ENCODE measurements at places on chromosomes 7 and 10.

- DNase-seq = no peak
These were observed 588.9 kb downstream of the POM121L12 start for GRCh38 chr7:53624356-53624755.

DNA sequence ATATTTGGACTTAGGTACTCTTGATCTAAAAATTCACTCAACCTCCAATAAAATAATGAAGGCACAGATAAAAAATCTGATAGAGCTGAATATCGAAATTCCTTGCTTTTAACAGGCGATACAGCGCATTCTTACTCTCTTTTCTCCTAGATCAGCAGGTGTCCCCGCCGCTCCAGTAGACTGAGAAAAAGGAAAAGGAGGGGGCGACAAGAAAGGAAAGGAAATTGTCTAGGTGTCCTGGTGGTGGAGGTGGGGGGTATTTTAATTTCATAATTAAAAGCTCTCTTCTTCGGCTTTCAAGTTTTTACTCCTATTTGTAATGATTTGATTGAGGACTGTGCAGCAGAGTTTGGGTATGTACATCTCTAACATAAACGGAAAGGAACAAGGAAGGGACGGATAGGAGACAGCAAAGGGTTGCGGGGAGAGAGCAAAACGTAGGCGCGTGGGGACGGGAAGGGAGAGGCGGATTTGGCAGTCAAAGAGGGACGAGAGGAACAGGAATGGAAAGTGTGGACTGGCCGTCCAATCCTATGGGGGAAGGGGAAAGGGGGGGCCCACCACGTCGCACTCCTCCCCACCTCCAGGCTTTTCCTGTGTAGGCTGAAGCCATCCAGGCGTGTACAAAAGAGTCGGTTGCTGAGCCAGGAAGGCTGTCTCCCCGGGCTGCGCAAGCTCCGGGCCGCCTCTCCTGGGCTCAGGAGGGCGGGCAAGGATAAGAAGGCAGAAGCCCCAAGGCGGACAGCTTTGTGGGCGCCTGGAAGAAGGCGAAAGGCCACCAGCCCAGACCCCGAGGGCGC lies 875 bp upstream of the HECTD2 start:
- peak; percentile 15 for DNase-seq

GRCh38 chr10:44382131-44382858 lies 2.6 kb downstream of the CXCL12 start:
- no peak for DNase-seq

DNA sequence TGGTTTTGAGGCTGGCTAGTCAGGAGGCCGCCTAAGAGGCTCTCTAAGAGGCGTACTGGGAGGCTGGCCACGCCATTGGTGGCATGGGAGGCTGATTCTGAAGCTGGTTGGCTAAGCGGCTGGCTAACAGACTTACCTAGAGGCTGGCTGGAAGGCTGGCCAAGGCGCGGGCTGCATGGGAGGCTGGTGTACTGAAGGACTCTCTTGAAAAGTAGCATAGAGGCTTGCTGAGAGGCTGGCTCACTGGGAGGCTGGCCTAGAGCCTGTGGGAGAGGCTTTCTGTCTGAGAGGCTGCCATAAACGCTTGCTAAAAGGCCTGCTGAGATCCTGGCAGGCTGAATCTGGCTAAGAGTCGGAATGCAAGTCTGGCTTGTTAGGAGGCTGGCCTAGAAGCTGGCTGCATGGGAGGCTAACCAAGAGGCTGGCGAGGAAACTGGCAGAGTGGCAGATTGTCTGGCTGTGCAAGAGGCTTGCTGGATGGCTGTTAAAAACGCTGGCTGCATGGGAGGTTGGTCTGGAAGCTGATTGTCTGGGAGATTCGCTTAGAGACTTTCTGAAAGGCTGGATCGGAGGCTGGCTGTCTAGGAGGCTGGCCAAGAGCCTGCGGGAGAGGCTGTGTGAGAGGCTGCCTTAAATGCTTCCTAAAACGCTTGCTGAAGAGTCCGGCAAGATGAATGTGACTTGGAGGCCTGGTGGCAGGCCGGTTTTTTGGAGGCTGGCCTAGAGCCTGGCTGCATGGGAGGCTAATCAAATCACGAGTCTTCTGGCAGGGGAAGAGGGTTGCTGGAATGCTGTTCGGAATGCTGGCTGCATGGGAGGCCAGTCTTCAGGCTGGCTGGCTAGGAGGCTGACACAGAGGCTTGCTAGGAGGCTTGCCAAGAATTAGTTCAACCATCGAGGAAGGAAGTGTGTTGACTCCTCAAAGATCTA lies 134.2 kb downstream of the OR13A1 start:
- DNase-seq = no peak

DNA sequence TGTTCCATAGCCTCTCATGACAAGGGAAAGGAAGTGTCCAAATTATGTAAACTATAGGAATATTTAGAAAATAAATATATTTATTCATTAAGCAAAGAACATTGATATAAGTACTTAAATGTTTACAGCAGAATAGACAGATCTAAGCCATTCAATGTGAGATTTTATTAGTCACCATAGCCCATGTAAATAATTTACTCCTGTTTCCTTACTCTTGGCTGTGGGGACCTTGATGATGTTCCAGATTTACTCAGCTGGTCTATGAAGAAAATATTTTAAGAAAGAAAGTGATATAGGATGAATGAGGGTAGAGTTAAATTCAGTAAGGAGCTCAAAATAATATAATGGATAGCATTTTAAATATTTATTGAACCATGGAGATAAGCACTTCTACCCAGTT lies 442.6 kb upstream of the KLF6 start:
- DNase-seq = no peak

- DNase-seq = no peak
These were observed 24.0 kb upstream of the PAPSS2 start for GRCh38 chr10:87635498-87636312.

DNA sequence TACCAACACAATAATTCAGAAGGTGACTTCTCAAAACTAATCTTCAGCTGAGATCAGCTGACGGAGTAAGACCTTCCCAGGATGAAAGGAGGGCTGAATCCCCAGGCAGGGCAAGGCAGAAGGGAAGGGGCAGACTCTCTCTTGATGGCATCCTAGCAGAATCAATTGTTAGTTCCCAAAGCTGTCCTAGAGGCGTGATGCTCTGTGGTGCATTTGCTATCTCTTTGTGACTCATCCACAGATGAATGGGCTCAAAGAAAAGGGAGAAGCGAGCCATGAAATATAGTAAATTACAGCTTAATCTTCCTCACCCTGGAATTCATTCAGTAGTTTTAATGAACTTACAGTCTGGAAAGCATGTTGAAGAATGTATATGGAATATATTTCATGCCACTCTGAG lies 37.2 kb downstream of the PDE1C start:
- DNase-seq = no peak

DNA sequence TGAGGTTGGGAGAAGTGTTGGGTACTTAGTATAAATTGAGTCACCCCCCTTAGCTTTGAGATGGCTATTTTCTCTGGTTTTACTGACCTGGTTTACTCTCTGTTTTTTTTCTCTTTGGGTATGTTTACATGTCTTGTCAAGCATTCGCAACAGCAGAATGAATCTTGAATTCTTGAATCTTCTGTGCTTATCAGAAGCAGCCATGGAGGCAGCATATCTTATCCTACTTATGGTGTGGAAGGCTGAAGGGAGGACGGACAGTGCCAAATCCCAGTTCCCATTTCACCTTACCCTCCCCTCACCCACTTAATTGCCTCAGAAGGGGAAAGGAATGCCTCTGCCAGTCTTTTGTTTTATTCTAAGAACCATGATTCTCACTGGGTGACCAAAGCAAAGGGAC lies 3.7 kb downstream of the SND1 start:
- no peak for DNase-seq

DNA sequence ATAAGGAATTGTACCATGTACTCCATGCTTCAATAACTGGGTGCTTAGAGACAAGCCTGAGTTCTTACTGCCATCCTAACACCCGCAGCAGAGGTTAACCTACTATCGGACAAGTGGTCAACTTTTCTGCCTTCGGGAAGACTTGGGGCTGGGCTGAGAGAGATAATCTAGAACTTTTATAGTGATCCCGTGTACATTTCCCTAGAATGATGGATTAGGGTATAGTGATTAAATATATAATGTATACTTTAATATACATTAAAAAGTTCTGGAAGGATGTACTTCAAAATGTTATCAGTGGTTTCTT lies 12.2 kb upstream of the HNRNPF start:
- DNase-seq = no peak

GRCh38 chr10:22658745-22659410 lies 55.5 kb downstream of the PIP4K2A start:
- no peak for DNase-seq

GRCh38 chr7:27863880-27864279 lies 123.9 kb downstream of the TAX1BP1 start:
- DNase-seq = no peak

DNA sequence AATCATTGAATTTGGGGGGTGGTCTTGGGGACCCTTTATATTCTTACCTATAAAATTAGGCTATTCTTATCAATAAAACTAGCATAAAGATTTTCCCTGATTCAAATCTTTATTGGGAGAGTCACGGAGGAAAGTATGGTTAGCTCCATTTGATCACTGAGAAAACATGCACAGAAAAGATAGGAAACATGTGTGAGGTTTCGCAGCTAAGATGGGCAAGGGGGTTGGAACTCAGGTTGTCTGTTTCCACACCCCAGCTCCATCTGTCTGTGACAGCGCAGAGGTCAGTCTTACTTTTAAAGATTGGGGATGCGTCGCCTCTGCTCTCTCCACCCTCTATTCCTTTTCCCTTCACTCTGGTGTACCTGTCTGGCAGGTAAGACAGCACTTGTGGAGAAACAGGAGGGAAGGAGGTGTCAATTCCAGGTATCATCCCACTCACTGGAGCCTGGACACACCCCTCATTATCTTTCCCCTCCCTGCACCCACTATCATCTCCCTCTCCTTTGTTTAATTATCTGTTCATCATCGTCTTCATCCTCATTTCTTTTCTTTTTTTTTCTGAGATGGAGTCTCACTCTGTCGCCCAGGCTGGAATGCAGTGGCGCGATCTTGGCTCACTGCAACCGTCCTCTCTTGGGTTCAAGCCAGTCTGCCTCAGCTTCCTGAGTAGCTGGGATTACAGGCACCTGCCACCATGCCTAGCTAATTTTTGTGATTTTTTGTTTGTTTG lies 2.4 kb upstream of the DENND10 start:
- no peak for DNase-seq

DNA sequence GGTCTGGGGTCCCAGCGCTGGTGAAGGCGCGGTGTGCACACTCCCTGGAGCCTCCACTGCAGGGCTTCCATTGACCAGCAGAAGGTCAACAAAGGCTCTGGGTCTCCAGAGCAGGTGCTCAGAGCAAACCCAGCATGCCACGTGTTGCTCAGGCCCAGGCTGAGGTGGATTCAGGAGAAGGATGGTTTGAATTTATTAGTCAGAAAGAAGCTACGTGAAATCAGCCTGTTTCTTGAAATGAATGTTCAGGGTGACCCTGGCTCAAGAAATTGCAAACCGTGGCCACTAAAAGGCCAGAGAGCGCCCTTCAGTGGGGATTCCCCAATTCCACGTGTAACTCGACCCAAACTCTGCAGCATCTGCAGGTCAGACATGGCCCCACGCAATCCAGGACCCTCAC lies 82.7 kb upstream of the PFKP start:
- no peak for DNase-seq

- no peak for DNase-seq
These were observed 2.9 kb downstream of the AQP1 start for GRCh38 chr7:30914596-30914995.

DNA sequence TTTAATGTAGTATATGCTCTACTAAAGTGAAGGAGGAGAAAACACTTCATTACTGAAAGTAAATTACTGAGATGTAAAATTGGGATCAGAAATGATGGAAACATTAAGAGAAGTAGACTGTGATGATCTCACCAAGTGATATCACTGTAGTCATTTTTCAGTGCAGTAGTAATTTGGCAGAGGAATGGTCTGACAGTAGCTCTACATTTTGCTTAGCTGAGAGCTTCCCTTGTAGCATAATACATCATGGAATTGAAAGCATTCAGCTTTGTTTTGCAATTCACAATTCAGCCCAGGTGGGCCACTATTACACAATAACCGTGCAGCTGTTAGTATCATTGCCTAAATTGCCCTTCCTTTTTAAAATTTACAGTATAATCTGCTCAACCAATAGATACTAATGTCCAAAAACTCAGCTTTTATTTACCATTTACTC lies 19.4 kb upstream of the CABCOCO1 start:
- DNase-seq = no peak

DNA sequence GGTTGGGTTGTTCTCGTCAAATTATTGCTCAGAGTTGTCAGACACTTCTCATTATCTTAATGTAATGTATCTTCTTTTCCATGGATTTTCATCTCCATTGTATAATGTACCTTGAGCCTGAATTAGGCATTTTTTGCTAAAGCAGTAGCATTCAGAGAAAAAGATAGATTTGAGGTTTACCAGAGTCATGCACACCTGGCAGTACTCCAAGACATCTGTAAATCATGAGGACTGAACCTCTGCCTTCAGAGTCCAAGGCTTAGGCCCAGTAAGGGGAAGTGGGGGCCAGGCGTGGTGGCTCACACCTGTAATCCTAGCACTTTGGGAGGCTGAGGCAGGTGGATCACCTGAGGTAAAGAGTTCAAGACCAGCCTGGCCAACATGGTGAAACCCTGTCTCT lies 624.3 kb upstream of the MBL2 start:
- DNase-seq = no peak

DNA sequence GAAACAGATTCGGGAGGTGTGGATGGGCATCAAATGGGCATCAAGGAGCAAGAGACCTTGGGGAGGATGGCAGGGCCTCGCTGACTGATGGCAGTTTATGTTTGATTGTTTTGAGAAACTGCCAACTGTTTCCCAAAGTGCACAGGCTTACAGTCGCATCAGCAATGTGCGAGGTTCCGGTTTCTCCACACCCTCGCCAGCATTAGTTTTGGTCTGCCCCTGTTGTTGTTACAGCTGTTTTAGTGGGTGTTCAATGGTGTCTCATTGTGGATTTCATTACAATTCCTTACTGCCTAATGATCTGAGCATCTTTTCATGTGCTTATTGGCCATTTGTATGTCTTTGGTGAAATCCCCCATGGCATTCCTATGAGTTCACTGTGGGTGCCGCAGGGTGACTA lies 24.4 kb downstream of the AKR1E2 start:
- no peak for DNase-seq

- no peak for DNase-seq
These were observed 115.8 kb upstream of the SORCS1 start for GRCh38 chr10:107280293-107280692.

- no peak for DNase-seq
These were observed 144.0 kb upstream of the ITGB1 start for GRCh38 chr10:33102071-33102470.

- no peak for DNase-seq
These were observed 64.2 kb upstream of the DDC start for GRCh38 chr7:50629238-50629901.

GRCh38 chr10:67804395-67804678 lies 33.7 kb downstream of the DNAJC12 start:
- DNase-seq = no peak

GRCh38 chr7:93985101-93985500 lies 19.1 kb downstream of the BET1 start:
- DNase-seq = no peak

DNA sequence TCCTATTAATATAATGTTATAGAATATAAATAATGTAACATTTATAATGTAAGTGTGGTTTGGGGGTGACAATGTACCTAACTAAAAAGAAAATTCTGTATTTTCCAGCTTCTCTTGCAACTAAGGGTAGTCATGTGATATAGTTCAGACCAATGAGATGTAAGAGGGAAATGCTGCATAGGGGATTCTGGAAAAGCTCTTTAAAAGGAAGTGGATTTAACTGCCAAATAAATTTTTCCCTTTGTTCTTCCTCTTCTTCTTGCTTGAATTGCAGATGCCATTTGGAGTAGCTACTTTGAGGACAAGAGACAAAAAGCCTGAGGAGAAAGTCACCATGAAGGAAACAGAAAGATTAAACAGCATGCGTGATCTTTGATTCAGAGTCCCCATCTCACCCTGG lies 194.3 kb downstream of the PTEN start:
- no peak for DNase-seq
